A549 treated with RU486 at 1 μM for 4 hours (cell line): ENCODE measurements at places on chromosomes 6 and 20. TPM values are rescaled to one million over a fixed set of nuclear protein-coding genes. Genes with fewer than 3 reads are reported as not detected.

ADTRP gene
- total RNA-seq: 0.37 to 1.0 TPM (median 0.64 TPM) in 5 replicates

COL9A3 gene
- 0.18 to 0.87 TPM (median 0.43 TPM) in 5 replicates for total RNA-seq

SLC4A11 gene
- total RNA-seq: 5.7 to 7.8 TPM (median 7.0 TPM) in 5 replicates

IL20RA gene
- 0.03 TPM in 1 of 5 replicates, not detected in the others for total RNA-seq

MCCD1 gene
- total RNA-seq: not detected in 5 replicates

HSPA12B gene
- 0.29 to 0.43 TPM (median 0.34 TPM) in 5 replicates for total RNA-seq
